ENCODE measurements at places on chromosomes 5 and 9.

GRCh38 chr9:133023117-133023890 lies 7.5 kb upstream of the GTF3C5 start:
- DNase-seq = peak; percentile 11

DNA sequence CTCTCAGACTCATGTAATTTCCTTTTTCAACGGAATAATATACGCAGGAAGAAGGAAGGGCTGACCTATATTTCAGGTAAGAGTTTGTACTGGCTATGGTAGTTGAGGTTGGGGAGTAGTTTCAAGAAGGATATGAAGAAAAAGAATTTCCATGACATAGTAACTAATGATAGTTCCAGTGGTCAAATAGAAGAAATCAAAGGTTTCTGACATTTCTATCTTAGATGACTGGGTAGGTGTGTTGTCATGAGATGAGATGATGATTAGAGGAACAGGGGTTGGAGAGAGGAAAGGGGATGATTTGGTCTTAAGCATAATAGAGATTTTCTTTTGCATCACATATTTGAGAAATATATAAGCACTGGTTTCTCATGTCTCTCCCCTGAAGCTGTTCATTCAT lies 166.0 kb downstream of the SPATA31D1 start:
- DNase-seq = no peak

- DNase-seq = no peak
Observed at GRCh38 chr9:98185021-98185567, 7.3 kb downstream of the CORO2A start.

DNA sequence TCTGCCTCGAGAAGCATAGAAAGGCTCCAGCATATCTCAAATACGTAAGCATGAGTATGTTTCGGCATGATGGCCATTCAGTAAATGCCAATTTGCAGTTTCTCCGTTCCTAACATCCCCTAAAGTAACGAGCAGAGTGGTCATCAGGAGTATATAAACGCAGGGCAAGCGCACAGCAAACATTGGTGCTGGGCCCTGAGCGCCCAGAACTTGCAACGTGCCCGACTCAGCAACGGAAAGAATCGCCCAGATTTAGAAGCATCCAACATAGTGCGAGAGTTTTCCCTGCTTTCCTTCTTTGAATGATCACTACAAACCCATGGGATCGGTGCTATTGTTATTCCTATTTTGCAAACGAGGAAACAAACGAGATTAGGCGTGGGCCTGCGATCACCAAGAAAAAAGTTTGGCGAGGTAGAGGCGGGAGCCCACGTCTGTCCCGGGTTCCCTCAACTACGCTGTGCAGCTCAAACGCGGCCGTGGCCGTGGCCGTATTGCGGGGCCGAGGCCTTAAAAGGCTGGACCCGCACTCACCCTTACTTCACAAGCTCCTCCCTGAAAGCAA lies 505 bp downstream of the RPS14 start:
- DNase-seq = no peak

DNA sequence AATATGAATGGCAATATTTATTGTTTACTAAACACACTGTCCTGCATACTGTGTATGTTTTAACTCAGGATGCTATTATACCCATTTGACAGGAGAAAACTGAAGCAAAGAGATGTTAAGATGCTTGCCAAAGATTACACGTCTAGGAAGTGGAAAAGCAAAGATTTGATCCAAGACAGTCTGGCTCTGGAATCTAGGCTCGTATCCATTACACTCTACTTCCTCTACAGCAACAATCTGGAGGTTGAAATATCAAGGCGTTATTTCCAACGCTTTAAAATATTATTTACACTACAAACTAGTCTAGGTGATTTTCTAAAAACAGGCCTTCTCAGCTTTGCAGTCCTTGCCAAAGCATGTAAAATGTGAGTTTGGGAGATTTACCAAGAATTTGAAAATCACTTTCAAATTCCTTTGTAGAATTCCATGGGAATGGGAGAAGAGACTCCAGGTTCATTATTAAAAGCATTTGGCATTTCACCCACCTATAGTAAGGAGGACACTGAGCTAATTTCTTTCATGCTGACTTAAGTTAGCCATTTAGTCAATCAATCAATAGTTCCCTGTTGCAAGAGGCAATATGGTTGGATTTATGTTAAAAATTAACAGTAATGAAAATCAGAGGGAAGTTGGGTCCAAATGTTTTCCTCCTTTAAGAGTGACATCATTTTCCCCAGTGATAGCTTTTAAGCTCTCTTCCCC lies 356.3 kb upstream of the SMARCA2 start:
- no peak for DNase-seq

DNA sequence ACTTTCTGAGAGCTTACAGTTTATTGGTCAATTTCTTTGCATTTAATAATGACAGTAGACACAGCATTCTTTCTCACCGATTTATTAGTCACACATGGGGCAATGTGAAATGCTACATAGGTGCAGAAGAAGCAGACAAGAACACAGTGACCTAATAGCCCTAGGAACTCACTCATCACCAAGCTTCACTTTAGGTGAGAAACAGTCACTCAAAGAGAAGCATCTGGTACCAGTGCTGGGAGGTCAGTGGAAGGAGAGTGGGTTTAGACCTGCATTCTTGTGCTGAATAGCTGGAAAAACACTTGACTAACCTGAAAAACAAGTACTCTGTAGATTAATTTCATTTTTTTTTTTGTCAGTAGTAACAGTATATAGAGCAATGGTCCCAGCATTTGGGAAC lies 179.6 kb downstream of the GRIA1 start:
- no peak for DNase-seq

DNA sequence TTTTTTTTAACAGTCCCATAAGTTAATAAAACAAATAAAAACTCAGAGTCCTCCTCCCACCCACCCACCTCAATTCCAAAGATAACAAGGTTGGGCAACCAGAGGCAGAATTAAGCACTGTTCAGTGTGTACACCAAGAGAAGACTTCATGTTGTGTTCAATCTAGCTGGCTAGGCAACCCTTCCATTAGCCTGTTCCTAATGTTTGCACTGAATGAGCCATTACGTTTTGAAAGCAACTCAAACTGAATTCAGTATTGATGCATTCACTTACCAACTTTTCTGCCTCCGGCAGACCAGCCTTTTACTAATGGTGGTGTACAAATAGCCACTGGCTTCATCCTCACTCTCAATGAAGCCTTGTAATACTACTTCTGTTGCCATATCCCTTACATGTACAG lies 47.5 kb downstream of the PBX3 start:
- DNase-seq = no peak

DNA sequence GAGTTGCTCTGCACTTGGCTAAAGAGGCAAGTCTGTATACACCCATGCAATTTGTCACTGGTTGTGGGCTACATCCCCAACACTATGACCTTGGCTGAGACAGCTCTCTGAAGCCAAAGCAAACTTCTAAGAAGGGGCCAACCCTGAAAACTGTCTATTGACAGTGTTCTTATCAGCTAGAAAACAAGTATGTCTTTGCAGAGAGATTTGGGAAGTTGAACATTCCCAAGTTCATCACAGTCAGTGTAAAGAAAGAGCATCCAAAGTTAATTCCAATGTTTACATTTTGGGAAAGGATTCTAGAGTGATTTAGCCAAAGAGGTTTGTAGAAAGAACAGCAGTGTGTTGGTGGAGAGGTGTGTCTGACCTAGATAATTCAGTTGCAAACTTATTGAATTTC lies 711.1 kb upstream of the CHD1 start:
- no peak for DNase-seq

- no peak for DNase-seq
Observed at GRCh38 chr5:54178207-54178606, 132.2 kb downstream of the ARL15 start.

DNA sequence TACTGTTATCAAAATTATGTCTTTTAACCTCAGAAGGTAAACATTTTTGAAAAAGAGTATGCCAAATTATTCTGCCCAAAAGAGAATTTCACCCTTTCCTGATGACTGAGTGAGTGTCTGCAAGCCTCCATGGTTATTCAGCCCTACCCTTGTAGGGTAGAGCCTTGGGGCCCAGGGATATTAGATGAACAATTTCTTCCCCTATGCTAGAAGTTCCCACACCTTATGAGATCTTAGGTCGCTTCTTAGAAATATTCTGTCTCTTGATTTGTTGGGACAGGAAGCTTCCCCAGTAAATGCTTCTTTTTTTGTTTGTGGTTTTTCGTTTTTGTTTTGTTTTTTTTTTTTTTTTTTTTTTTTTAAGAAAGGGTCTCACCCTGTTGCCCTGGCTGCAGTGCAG lies 3.1 kb downstream of the CRB2 start:
- no peak for DNase-seq

- no peak for DNase-seq
Observed at GRCh38 chr5:122163121-122164069, 34.0 kb downstream of the ZNF474 start.

DNA sequence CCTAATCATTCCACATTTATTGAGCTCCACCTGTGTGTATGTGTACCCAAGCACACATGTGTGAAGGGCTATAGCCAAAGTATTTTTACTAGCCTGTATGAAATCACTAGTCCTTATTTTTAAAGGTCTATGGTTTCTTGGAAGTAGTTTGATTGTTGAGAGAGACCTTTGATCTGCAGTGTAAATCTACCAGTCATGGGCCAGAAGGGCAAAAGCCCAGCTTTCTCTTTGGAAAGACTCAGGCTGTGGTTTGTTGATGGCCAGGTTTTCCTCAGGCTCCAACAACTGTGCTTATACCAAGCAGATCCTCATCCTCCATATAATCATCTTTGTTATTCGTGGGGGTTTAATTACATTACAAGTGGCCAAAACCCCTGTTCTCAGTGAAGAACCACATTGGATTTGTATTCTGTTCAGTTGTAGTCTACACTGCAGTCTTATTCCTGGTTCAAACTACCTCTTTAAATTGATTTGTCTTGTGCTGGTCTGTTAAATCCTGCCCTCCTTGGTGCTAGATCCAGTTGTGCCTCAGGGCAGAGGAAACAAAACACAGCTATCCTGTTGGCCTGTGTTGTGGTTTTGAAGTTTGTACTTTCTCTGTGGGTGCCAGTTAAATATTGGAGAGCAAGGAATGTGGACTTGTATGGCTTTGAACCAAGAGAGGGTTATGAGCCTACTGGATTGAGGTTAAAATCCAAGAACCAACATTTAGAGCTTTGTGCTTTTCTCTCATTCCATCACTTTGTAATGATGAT lies 13.3 kb downstream of the CDC26 start:
- DNase-seq = no peak

- no peak for DNase-seq
Observed at GRCh38 chr5:11152368-11152767, 391.3 kb upstream of the DAP start.
